ENCODE measurements at places on chromosomes 7 and 10.

DNA sequence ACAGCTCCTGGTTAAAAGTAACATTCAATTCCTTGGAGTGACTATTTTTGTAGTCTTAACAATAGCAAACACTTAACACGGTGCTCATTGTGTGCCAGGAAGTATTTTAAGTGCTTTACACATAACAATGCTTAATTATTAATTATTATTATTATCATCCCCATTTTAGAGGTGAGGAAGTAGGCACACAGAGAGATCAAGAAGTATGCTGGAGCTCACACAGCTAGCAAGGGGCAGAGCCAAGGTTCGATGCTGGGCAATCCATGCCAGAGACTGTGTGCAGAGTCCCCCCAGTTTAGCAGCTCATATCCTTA, 48.2 kb upstream of the SMNDC1 start:
- no peak for DNase-seq

DNA sequence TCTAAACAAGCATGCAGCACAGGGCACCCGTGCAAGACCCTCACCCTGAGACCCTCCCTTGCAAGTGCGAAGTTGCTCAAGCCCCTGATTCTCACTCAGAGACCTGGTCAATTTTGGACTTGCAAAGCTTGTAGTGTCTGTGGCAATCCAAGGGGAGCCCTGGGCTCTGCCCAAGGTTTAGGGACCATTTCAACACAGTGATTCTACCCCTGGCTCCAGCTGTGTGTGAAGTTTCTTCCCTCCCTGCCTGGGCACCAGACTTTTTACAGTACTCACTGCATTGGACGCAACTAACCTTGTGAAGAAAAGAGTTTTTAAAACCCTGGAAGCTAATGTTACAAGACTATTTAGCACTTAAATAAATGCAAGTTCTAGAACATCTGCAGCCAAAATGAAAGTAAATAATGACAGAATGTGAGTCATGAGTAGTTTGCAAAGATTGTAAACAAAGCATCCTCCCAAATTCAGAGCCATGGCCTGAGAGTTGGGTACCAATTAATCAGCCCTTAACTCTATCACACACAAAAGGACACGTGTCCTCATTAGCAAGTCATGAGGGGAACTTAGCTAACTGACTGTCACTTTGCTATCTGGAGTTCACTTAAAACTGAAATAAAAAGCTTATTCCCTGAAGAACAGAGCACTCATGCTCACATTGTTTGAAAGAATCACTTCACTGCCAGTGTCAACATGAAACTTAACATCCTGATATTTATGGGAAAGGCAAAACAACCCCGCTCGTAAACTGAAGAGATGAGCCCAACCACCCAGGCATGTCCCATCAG, 48.1 kb downstream of the RGS10 start:
- no peak for DNase-seq

DNA sequence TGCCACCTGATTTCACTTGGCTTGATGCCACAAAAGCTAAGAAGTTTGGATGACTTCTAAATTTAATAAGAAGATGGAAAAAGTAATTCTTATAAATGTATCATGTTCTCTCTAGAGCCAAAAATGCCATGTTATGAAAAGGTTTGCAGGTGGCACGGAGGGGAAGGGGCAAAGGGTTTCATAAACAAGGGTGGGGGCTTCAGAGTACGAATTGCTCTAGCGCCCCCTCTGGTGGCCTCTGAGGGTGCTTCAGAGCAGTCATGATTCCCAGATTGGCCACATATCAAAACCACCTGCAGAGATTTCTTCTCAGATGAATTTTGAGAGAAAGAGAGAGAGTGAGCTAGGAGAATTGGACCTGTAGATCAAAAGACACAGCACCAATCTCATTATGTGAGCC, 208.6 kb upstream of the YAE1 start:
- no peak for DNase-seq

- no peak for DNase-seq
Measured at GRCh38 chr7:91771921-91772815, 108.3 kb downstream of the MTERF1 start.

GRCh38 chr7:42071372-42072261, 165.4 kb downstream of the GLI3 start:
- DNase-seq = no peak

Data from activated effector memory CD4-positive, alpha-beta T cell treated with anti-CD3 and anti-CD28 coated beads, Interleukin-2, amount 50 U/mL, for 16 hours (primary cell).